Stimulated activated CD4-positive, alpha-beta T cell treated with anti-CD3 and anti-CD28 coated beads, Interleukin-1b, Interleukin-23, amount 100 ng/mL, for 1 hour (primary cell): ENCODE measurements at places on chromosomes 5 and 9.

GRCh38 chr5:154115291-154115690 is 75.2 kb upstream of the GALNT10 start:
- DNase-seq = no peak

GRCh38 chr5:127385936-127386335 is 95.3 kb downstream of the MEGF10 start:
- no peak for DNase-seq

GRCh38 chr5:41009232-41009631 is 61.9 kb downstream of the MROH2B start:
- DNase-seq = no peak

DNA sequence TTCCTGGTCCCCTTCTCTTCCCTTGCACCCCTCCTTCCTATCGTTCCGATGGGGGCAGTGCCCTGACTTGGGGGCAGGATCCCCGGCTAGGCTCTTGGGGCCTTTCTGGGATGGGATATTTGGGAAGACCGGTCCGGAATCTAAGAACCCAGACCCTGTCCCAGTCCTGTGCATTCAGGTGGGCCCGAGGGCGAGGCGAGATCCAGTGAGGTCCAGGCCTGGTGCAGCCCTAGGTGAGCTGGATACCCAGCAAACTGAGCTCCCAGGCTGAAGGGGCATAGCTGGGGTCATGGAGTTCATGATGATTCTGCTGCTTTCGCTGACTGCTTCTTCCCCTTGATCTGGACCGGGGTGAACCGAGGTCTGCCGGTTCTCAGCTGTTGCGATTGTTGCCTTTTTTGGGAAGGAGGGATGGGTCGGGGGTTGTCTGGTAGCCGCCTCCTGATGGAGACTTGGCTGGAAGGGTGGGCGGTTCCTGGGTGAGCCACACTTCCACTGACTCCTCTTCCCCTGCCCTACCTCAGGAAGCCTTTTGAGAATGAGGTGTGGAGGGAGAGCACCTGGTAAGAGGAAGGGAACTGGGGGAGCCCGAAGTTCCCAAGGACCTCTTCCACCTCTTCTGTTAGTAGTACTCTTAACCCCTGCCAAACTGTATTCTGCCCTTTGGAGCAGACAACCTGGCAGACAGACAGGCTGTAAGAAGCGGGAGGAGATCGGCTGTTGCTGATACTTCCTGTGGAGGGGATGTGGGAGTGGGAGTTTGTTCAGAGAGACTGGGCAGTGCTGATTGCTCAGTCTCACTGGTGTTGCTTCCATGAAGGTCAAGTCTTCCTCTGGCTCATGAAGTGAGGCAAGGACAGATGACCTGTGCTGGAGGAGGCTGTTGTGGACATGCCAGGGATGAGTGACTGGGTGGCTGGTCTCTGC is 1.0 kb downstream of the LRRC8A start:
- DNase-seq = no peak

GRCh38 chr9:77403239-77403638 is 225.9 kb downstream of the VPS13A start:
- no peak for DNase-seq

DNA sequence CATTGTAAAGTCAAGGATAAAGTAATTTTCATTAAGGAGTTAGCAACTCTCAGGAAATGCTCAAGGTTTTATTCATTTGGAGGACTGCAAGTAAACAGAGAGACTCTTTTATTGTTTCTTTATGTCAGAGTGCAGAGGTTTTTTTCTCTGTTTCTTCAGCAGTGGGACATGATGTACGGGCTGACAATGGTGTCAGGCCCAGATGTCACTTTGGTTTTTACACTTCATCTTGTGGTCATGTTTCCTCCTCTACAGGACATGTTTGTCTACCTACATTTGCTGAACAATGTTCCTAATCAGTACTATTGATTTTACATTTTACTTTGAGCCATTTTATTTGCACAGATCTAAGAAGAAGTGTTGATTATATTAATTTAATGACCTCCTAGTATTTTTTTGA is 72.8 kb upstream of the PARP8 start:
- no peak for DNase-seq

DNA sequence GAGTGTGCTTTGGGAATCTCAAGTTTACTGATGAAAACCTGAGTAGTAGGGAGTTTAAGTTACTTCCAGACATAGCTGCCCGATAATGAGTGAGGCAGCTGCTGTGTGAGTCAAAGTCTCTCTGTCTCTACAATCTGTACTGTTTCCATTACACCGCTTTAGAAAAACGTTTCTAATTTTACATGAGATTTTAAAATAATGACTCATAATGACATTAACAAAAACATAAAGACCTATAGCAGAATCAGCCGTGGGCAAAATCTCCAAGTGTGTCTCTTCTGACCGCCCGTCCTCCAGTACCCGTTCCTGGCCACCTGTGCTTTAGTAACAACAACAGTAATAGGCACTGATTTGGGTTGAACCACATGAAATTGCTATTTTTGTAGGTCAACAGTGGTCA is 69.6 kb upstream of the PRRC1 start:
- no peak for DNase-seq

DNA sequence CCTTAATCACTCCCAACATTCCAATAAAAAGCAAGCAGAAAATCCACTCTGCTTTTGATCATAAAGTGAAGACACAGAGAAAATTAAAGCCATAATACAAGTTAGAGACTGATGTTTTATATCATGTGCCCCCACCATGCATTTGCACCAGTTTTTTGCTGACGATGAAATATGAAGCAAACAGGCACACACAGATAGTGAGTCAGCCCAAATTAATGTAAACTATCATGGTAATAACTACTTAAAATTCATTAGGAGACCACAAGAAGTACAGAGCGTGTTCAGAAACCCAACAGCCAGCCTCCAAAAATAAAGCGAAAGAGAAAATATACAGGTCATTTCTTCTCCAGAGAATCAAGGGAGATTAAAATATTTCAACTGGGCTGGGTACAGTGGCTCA is 46.4 kb upstream of the KDM4C start:
- DNase-seq = no peak

- no peak for DNase-seq
Observed at GRCh38 chr9:95080961-95081647, 236.4 kb downstream of the FANCC start.

- DNase-seq = no peak
Observed at GRCh38 chr5:10056228-10056760, 193.4 kb downstream of the ATPSCKMT start.

- DNase-seq = no peak
Observed at GRCh38 chr5:142680605-142681259, 5.2 kb downstream of the FGF1 start.

- no peak for DNase-seq
Observed at GRCh38 chr5:56077796-56078233, 83.1 kb upstream of the IL6ST start.

- no peak for DNase-seq
Observed at GRCh38 chr9:20662156-20662555, 21.9 kb upstream of the FOCAD start.

DNA sequence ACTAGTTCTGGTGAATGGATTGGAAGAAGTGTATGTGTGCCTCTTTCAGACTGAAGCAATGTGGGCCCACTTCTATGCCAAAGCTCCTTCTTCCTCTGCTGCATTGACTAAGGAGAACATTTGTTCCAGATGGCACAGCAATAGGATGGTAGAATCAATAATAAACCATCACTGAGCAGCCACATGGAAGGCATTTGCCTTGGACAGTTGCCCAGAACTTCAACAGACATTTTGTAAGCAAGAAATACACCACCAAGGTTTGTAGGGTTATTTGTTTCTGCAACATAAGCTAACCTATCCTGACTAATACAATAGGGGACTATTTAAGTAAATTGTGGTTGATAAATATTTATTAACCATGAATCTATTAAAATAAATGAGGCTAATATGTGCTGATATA is 37.7 kb upstream of the CSNK1G3 start:
- no peak for DNase-seq

DNA sequence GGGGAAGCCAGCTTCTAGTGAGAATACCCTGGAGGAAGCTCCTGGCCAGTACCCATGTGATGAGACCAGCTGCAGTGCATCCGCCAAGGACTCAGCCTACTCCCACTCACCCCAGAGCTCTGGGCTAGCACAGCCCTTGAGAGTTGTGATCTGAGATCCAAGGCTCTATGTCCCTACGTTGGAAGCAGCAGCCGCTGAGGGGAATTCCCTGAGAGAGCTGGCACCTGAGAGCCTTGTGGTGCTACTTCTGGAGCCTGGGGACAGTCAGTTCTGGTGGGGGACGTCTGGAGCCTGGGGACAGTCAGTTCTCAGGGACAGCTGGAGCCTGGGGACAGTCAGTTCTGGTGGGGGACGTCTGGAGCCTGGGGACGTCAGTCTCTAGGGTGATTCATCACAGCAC is 39.2 kb downstream of the PDZD2 start:
- no peak for DNase-seq

- no peak for DNase-seq
Observed at GRCh38 chr9:36929350-36929675, 104.8 kb downstream of the PAX5 start.

DNA sequence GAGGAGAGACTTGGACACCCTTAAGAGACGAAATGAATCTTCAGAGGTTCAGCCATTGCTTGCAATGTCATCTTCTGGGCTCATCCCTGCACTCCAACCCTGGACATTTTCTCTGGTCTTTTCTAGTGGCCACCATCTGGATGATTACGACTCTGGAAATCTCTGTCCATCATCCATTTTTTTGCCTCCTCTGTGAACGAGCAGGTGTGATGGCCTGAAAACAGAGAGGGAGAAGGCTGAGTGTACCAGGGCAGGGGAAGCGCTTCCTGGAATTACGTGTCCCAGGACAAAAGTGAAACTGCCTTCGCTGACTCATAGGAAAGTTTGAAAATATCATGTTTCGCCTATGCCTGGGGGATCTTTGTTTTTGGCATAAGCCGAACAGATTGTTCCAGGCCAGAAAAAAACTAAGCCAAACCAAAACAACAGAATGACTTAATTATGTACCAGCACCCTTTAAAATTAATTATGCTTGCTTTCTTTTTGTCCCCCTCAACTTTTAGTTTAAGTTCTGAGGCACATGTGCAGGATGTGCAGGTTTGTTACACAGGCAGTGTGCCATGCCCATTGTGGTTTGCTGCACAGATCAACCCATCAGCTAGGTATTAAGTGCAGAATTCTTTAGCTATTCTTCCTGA is 31.9 kb downstream of the ANKRD33B start:
- no peak for DNase-seq

DNA sequence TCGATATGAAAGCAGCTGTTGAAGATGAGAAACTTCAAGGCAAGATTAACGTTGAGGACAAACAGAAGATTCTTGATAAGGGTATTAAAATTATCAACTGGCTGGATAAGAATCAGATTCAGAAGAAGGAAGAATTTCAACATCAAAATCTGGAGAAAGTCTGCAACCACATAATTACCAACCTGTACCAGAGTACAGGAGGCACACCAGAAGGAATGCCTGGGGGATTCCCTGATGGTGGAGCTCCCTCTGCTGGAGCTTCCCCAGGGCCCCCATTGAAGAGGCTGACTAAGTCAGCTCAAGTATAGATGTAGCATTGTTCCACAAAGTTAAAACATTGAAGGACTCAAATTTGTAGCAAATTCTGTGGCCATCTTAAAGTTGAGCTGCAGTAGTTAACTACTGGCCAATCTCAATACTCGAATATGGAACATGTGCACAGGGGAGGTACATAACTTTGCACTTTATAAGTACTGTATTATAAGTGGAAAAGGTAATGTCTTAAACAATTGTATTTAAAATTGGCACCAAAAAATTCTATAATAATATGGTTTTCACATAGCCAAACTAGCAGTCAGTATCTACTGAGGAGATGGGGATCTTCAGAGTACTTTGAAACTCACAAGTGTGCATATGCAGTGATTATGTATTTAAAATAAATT is 237.5 kb downstream of the CHSY3 start:
- no peak for DNase-seq

DNA sequence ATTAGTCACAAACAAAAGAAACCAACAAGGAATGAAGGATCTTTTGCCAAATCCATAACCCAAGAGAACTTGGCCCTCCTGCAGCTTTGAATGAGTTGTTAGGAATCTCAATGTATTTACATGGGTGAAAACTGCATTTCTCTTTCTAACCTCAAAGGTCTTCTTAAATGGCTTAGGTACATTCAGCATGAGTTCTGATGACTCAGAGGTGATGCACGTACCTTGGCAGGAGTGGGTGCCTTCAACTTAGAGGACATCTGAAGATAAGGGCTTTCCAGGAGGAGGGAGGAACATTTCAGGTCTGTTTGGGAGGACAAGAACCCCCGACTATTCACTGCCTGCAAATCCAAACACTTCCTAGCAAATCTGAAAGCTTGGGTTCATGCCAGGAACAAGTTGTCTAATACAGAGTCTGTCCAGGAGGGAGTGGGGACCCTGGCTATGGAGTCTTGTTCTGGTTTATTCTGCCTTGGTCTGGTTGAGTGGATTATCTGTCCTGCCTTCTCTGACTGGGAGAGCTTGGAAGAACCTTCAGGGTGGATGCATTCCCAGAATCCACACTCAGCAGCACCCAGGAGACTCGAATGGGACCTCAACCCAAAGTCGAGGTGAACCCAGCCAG is 65.7 kb downstream of the IRX2 start:
- DNase-seq = no peak

DNA sequence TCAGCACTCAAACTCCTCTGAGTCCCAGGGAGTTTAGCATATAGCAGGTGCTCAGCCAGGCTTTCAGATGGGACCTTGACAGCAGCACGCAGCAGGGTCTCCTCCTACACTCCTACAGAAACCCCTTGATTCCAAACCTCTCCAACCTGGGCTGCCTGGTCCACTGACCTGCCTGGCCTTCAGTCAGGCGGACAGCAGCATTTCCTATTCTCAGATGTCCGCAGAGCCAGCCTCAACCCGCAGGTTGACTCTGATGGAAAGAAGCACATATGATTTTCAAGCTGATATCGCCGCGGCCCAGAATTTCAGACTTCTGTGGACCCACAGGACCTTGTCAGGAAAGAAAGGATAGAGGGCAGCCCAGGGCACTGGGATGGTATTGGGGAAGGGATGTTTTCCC is 5.3 kb upstream of the SLC25A48 start:
- DNase-seq = no peak

DNA sequence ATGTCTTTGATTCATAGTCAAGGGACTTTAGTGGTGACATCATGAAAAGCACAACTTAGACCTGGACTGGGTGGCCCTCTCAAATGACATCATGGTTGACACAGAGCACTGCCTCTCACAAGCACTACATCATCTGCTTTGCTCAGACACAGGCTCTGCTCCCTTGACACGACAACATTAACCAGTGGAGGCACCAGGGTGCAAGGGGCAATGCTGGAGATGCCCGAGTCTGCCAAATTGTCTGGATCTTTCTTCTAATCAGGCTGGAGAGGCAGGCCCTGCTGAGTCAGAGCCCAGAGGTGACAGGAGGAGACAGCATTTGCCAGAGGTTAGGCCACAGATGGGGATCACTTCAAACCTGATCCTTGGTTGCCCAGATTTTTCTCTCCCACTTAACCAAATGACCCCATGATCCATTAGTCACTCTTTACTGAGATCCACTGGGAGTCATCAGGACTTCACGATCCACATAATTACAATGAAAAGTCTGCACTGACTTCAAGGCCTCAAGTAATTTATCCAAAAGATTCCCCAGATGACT is 174.4 kb downstream of the SLIT3 start:
- no peak for DNase-seq

DNA sequence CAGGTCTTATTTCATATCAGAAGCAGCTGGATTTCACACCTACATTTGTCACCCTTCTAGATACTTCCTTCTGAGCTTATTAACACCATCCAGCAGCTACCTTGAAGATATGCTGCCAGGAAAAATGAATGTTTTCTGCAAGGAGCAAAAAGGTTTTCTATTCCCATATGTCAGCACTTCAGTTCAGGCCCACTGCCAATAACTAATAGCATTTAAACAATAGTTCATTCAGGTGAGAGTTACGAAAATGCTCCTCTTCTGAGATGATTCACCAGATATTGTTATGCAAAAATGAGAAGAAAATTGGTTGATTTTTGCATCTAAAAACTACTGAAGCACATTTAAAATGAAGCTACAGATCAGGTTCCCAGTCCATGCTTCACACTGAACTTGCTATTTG is 56.4 kb upstream of the ISL1 start:
- no peak for DNase-seq
